A549 treated with GW870086 at 1 μM for 4 hours (cell line): ENCODE measurements at places on chromosomes 3 and 15. TPM values are rescaled to one million over a fixed set of nuclear protein-coding genes. Genes with fewer than 3 reads are reported as not detected.

Gene CPNE9
- 0.08 to 0.37 TPM (median 0.15 TPM) in 5 replicates for total RNA-seq

Gene OIP5
- 13.3 to 15.9 TPM (median 14.6 TPM) in 5 replicates for total RNA-seq

Gene BNIP2
- 61.6 to 93.6 TPM (median 70.2 TPM) in 5 replicates for total RNA-seq

Gene LSAMP
- 0.06 to 0.62 TPM (median 0.20 TPM) in 5 replicates for total RNA-seq

Gene WDR49
- total RNA-seq, result not detected in 5 replicates

Gene MEX3B
- total RNA-seq, result 2.8 to 5.2 TPM (median 4.8 TPM) in 5 replicates

Gene ALDH1A2
- total RNA-seq, result 0.21 TPM in 1 of 5 replicates, not detected in the others
